Osteocyte (in vitro differentiated cells): ENCODE measurements at places on chromosomes 6 and 20. TPM values are rescaled to one million over a fixed set of nuclear protein-coding genes. Genes with fewer than 3 reads are reported as not detected.

The NKAIN2 gene
- total RNA-seq, result 17.8 and 28.0 TPM in 2 replicates

The HMGN4 gene
- 45.0 and 49.2 TPM in 2 replicates for total RNA-seq

DNA sequence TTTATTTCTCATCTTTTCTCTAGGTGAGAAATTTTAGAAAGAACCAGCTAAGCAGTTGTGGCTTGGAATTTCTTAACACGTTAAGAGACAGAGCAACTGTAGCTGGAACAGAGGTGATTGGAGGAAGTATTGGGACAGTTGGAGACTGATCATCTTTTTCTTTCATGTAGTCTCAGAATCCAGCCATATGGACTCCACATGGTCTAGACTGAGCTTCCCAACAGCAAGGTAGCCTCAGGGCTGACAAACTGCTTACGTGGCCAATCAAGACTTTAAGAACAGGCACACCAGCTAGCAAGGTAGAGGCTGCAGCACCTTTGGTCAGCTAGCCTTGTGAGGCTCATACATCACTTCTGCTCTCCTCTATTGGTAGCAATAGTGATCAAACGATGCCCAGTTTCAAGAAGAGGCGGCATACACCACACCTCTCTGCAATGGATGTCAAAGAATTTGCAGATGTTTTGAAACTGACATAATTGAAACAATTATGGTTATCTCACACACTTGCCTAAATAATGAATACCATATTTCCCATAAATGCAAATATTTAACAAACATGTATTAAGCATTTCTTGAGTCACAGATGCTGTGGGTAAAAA is 590.5 kb upstream of the SLC35B3 start:
- peaks cover 2% of the 10 kb centered on the region for H3K27me3 ChIP-seq
- no peaks in the 10 kb centered on the region for H3K4me1 ChIP-seq

- no peaks in the 10 kb centered on the region for H3K36me3 ChIP-seq
- no peak overlapping the region for H3K27ac ChIP-seq
- H3K27me3 ChIP-seq, result peaks cover 16% of the 10 kb centered on the region
These were observed 118.1 kb upstream of the MAFB start for GRCh38 chr20:40806929-40807820.

The GCM1 gene
- not detected in 2 replicates for total RNA-seq

DNA sequence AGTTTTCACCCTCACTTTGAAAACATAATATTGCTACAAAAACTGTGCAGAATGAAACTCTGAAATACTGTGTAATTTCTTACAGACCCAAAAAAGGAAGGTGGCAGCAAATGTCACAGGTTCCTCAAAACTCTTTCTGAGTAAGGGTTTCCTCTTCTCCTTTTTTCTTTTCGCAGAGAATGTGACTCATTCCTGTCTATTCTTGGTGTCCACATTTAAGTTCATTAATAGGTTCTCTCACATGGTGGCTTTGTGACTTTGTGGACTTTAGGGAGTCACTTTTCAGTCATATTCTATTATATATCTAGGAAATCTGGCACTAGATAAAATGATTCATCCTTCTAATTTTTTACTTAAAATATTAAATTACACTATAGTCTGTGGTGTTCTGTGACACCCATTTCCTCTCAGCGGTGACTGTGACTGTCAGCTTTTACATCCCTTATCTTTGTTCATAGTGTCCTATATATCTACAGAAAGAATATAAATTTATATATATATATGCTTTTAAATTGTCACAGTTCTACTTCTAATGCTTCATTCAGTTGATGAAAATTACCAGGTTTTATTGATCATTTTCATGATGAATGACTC is 126.8 kb upstream of the HCRTR2 start:
- H3K36me3 ChIP-seq, result no peaks in the 10 kb centered on the region

GRCh38 chr20:4674672-4675071 is 47.0 kb upstream of the PRND start:
- no peaks in the 10 kb centered on the region for H3K36me3 ChIP-seq
- H3K4me1 ChIP-seq, result no peaks in the 10 kb centered on the region
- no peak overlapping the region for H3K4me3 ChIP-seq
- no peak for DNase-seq
- H3K27ac ChIP-seq, result no peak overlapping the region
- H3K27me3 ChIP-seq, result peaks cover 59% of the 10 kb centered on the region

DNA sequence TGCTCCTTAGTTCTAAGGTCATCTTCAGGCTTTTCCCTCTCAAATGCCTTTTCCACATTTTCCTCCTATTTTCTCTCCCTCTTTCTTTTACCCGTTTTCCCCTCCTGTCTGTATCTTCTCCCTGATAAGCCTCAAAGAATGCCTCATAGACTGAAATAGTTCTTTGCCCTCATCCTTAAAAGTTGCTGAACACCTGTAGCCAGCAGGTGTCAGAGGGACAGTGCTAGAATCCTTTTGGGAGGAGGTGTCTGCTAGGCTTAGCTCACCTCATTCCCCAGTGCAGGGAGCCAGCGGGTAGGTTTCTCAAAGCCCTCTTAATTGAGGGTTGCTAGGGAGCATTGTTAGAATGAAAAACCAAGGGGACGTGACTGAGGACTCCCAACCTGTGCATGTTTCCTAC is 204.0 kb downstream of the TSHZ2 start:
- no peak overlapping the region for H3K27ac ChIP-seq
- DNase-seq, result no peak
- no peaks in the 10 kb centered on the region for H3K27me3 ChIP-seq
- H3K4me1 ChIP-seq, result no peaks in the 10 kb centered on the region

DNA sequence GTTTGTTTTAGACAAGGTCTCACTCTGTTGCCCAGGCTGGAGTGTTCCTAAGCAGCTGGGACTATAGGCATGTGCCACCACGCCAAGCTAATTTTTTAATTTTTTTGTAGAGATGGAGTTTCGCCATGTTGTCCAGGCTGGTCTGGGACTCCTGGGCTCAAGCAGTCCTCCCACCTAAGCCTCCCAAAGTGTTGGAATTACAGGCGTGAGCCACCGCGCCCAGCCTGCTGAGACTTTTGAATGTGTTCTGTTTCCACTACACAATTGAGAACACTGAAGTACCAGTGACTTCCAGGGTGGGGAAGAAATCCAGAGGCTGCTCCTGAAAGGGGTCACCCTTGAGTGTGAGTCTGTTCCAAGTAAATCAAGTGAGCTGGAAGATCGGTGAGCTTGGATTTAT is 81.3 kb upstream of the ARMC2 start:
- H3K4me1 ChIP-seq, result no peaks in the 10 kb centered on the region
- H3K27me3 ChIP-seq, result peaks cover 28% of the 10 kb centered on the region
- no peaks in the 10 kb centered on the region for H3K36me3 ChIP-seq
- peak; percentile 44 for DNase-seq
- no peak overlapping the region for H3K4me3 ChIP-seq

The WFDC10A gene
- not detected in 2 replicates for total RNA-seq

The FLOT1 gene
- total RNA-seq, result 86.8 and 88.1 TPM in 2 replicates
